ENCODE measurements at places on chromosomes 11 and 22. TPM values are rescaled to one million over a fixed set of nuclear protein-coding genes. Genes with fewer than 3 reads are reported as not detected.

Gene HTR3B
- total RNA-seq: not detected

Gene C1QTNF5
- not detected for total RNA-seq

Gene APOBEC3A
- not detected for total RNA-seq

Gene OR52D1
- total RNA-seq: not detected

Gene MPZL3
- 64.6 TPM for total RNA-seq

Gene SPON1
- total RNA-seq: 0.14 TPM

Gene MS4A1
- not detected for total RNA-seq

Gene POLDIP3
- total RNA-seq: 75.4 TPM

Gene PDXP
- total RNA-seq: 49.3 TPM

Gene SLC22A12
- total RNA-seq: not detected

Gene YPEL1
- 1.3 TPM for total RNA-seq

Gene MFRP
- not detected for total RNA-seq

Gene MTFP1
- 80.5 TPM for total RNA-seq

Gene C11orf16
- total RNA-seq: not detected

GRCh38 chr22:27629908-27630673, 171.5 kb downstream of the MN1 start:
- DNase-seq: no peak
- no peaks in the 10 kb centered on the region for H3K36me3 ChIP-seq
- no peak overlapping the region for H3K27ac ChIP-seq
- H3K4me3 ChIP-seq: no peak overlapping the region

- DNase-seq: no peak
- no peaks in the 10 kb centered on the region for H3K27me3 ChIP-seq
- H3K4me3 ChIP-seq: no peak overlapping the region
- no peak overlapping the region for H3K27ac ChIP-seq
- no peaks in the 10 kb centered on the region for H3K36me3 ChIP-seq
- no peaks in the 10 kb centered on the region for H3K4me1 ChIP-seq
These were observed 721.4 kb downstream of the BRD1 start for GRCh38 chr22:49106096-49106841.

DNA sequence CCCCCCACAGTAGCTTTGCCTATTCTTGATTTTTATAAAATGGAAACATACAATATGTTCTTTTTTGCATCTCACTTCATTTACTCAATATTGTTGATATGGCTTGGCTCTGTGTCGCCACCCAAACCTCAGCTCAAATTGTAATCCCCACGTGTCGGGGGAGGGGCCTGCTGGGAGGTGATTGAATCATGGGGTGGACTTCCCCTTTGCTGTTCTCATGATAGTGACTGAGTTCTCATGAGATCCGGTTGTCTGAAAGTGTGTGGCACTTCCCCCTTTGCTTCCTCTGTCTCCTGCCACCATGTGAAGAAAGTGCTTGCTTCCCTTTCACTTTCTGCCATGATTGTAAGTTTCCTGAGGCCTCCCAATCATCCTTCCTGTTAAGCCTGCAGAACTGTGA, 431.3 kb downstream of the MN1 start:
- no peaks in the 10 kb centered on the region for H3K27me3 ChIP-seq
- H3K4me1 ChIP-seq: no peaks in the 10 kb centered on the region

DNA sequence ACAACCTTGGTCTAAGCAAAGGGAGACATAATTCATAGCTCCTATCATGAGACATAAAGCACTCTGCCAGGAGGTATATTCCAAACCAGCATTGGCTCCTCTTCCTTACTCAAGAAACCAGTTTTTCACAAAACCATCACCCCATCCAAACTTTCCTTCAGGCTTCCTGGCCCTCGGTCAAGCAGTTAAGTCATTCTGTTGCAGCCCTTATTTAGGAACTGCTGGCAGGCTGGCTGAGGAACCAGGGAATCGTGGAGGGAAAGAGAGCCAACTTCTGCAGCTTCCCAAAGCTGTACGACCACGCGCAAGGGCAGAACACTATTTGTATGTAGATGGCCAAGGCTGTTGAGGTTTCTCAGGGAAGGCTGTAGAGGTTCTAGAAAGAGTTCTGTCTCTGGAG, 680 bp downstream of the IFT46 start:
- no peak overlapping the region for H3K27ac ChIP-seq
- peak overlapping the region; percentile 57 for H3K4me3 ChIP-seq
- peaks cover 13% of the 10 kb centered on the region for H3K4me1 ChIP-seq
- H3K27me3 ChIP-seq: no peaks in the 10 kb centered on the region

DNA sequence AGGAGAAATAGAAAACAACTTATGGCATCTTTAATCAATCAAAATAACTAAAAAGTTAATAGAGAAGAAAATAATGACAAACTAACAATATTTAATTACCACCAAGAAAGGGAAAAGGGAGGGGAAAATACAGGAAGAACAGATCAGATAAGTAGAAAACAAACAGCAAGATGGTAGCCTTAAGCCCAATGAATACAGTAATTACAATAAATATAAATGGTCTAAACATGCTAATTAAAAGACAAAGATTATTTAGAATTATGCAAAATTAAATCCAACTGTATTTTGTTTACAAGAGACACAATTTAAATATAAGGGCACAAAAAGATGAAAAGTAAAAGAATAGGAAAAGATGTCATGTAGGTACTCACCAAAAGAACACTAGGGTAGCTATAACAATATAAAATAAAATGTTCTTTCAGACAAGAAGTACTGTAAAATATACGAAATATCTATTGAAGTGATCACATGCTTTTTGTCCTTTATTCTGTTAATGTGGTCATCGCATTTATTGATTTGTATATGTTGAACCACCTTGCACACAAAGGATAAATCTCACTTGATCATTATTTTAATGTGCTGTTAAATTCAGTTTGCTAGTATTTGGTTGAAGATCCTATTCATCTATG, 14.0 kb downstream of the C11orf65 start:
- H3K4me3 ChIP-seq: no peak overlapping the region
- no peaks in the 10 kb centered on the region for H3K36me3 ChIP-seq
- no peaks in the 10 kb centered on the region for H3K4me1 ChIP-seq
- H3K27me3 ChIP-seq: no peaks in the 10 kb centered on the region
- no peak overlapping the region for H3K27ac ChIP-seq

- H3K36me3 ChIP-seq: peaks cover 38% of the 10 kb centered on the region
- peak overlapping the region; percentile 96 for H3K27ac ChIP-seq
- H3K4me3 ChIP-seq: peak overlapping the region; percentile 85
These were observed 11.8 kb downstream of the SMPD1 start for GRCh38 chr11:6402061-6402470.

GRCh38 chr11:118434123-118434552, 2.2 kb upstream of the KMT2A start:
- peaks cover 2% of the 10 kb centered on the region for H3K36me3 ChIP-seq
- peaks cover 19% of the 10 kb centered on the region for H3K4me1 ChIP-seq
- DNase-seq: no peak

- H3K36me3 ChIP-seq: peaks cover 22% of the 10 kb centered on the region
- no peak overlapping the region for H3K27ac ChIP-seq
- peaks cover 10% of the 10 kb centered on the region for H3K4me1 ChIP-seq
- H3K4me3 ChIP-seq: peak overlapping the region; percentile 20
- no peak for DNase-seq
These were observed 2.2 kb downstream of the PPP2R5B start for GRCh38 chr11:64926689-64927088.

DNA sequence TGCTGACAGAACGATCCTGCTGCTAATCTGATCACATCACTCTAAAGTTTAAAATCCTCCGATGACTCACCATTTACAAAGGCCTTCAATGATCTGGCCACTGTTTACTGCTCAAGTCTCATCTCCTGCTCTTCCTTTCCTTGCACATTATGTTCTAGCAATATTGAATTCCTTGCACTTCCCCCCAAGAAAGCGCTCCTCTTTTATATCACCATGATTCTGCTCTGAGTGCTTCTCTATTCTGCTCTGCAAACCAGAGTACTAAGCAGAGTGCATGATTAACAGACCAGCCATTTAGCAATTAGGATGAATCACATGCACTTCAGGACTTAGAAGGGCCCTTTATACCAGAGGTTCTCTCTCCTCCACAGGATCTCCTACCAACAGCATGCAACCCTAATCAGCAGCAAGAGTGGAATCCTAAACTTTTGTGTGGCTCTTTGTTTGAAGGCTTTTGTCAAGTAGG, 1122.8 kb upstream of the CCDC90B start:
- no peak overlapping the region for H3K4me3 ChIP-seq
- no peaks in the 10 kb centered on the region for H3K4me1 ChIP-seq
- H3K27ac ChIP-seq: no peak overlapping the region
- H3K36me3 ChIP-seq: no peaks in the 10 kb centered on the region
- DNase-seq: no peak
- no peaks in the 10 kb centered on the region for H3K27me3 ChIP-seq

GRCh38 chr22:43376765-43377547, 33.8 kb upstream of the SCUBE1 start:
- no peak overlapping the region for H3K27ac ChIP-seq
- H3K4me1 ChIP-seq: peaks cover 17% of the 10 kb centered on the region
- no peak overlapping the region for H3K4me3 ChIP-seq
- no peaks in the 10 kb centered on the region for H3K36me3 ChIP-seq
- peak; percentile 68 for DNase-seq

DNA sequence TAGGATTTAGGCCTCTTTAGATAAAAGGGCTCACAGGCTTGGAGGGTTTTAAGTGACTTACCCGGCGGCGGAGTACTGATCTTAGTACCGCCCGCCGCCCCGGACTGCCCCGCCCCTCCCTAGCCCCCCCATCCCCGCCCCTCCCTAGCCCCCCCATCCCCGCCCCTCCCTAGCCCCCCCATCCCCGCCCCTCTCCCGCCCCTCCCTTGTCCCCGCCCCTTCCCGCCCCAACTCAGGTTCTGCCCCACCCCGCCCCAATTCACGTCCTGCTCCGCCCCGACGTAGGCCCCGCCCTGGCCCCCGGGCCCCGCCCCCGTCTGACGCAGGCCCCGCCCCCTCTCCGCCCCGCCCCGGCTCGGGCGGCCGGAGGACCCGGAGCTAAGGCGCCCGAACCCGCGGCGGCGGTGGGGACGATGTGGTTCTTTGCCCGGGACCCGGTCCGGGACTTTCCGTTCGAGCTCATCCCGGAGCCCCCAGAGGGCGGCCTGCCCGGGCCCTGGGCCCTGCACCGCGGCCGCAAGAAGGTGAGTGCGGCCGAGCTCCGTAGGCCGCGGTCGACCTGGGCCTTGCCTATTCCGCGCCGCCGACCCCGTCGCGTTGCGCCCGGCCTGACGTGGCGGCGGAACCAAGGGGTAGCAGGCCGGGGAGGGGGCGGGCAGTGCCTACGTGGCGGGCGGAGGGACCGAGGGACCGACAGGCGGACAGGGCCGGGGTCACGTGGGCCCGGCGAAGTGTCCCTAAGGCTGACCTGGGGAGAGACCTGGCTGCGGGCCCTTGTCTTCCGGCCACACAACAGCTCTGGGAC, at the start of gene SCYL1:
Gene SCYL1 (plus strand): TSS at position 343 of the 805 bp plus-strand sequence. CDS start 71 bp downstream, at position 414.
- H3K4me1 ChIP-seq: peaks cover 52% of the 10 kb centered on the region
- H3K27ac ChIP-seq: peak within 1 kb of the TSS; percentile 93
- peak; percentile 91 for DNase-seq
- peaks cover 18% of the 10 kb centered on the region for H3K36me3 ChIP-seq
- no peaks in the 10 kb centered on the region for H3K27me3 ChIP-seq

DNA sequence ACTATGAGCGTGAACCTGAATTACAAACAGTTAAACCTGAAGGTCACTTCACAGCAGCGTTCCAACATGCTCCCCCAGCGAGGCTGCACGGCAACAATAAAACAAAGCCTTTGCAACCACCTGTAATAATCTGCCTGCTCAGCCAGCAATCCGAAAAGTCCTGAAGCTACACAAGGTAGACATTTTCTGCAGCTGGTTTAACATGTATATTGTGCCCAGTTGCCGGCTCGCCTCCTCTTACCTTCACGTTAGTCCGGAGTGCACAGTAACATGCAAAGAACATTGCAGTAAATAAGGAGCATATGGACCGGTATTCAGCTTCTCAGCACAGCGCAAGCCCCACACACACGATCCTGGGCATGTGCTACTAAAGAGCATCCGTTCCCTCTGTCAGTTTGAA, 704.3 kb downstream of the DLG2 start:
- no peak overlapping the region for H3K27ac ChIP-seq
- H3K4me3 ChIP-seq: no peak overlapping the region
- H3K36me3 ChIP-seq: no peaks in the 10 kb centered on the region
- no peaks in the 10 kb centered on the region for H3K4me1 ChIP-seq

DNA sequence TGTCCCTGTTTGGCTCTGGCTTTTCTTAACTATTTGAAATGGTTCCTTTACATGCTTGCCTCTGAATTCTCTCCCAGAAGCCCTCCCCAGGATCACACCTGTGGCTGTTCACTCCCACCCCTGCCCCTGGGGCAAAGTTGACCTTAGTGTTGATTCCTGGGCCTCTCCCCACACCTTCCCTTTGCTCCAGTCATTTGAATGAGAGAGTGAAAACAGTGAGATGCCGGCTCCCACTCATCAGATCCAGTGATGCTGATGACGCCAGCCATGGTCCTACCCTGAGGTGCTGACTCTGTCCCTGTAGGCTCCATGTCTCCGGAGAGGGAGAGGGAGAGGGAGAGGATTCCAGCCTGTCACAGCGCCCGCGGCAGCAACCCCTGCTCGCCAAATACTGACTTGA, 40.7 kb downstream of the LRP5 start:
- no peak for DNase-seq
- H3K4me3 ChIP-seq: no peak overlapping the region
- no peak overlapping the region for H3K27ac ChIP-seq
- H3K27me3 ChIP-seq: no peaks in the 10 kb centered on the region
- peaks cover 4% of the 10 kb centered on the region for H3K36me3 ChIP-seq

- no peak overlapping the region for H3K4me3 ChIP-seq
- no peaks in the 10 kb centered on the region for H3K4me1 ChIP-seq
- no peak overlapping the region for H3K27ac ChIP-seq
- DNase-seq: no peak
These were observed 5.0 kb upstream of the ANO1 start for GRCh38 chr11:70072861-70073755.

GRCh38 chr22:27637604-27638003, 164.0 kb downstream of the MN1 start:
- no peaks in the 10 kb centered on the region for H3K36me3 ChIP-seq
- no peaks in the 10 kb centered on the region for H3K27me3 ChIP-seq
- no peak overlapping the region for H3K27ac ChIP-seq
- DNase-seq: no peak
- no peak overlapping the region for H3K4me3 ChIP-seq

- H3K4me1 ChIP-seq: no peaks in the 10 kb centered on the region
- DNase-seq: no peak
- H3K27me3 ChIP-seq: no peaks in the 10 kb centered on the region
- H3K4me3 ChIP-seq: no peak overlapping the region
These were observed 140.4 kb upstream of the ARHGAP42 start for GRCh38 chr11:100546714-100547113.

GRCh38 chr11:22730319-22730718, 63.9 kb downstream of the GAS2 start:
- DNase-seq: no peak
- H3K27ac ChIP-seq: no peak overlapping the region
- no peaks in the 10 kb centered on the region for H3K36me3 ChIP-seq
- no peak overlapping the region for H3K4me3 ChIP-seq

- no peaks in the 10 kb centered on the region for H3K36me3 ChIP-seq
- no peaks in the 10 kb centered on the region for H3K4me1 ChIP-seq
- no peak overlapping the region for H3K27ac ChIP-seq
- peaks cover 30% of the 10 kb centered on the region for H3K27me3 ChIP-seq
These were observed 386.6 kb upstream of the NARS2 start for GRCh38 chr11:78961247-78961646.
